Stimulated activated CD4-positive, alpha-beta T cell treated with anti-CD3 and anti-CD28 coated beads, Interleukin-2, amount 100 ng/mL, for 4 hours (primary cell): ENCODE measurements at places on chromosomes 5 and 9.

GRCh38 chr9:112408819-112409218, 28.9 kb downstream of the HSDL2 start:
- no peak for DNase-seq

GRCh38 chr5:18662231-18662630, 1028.0 kb downstream of the TAF11L14 start:
- no peak for DNase-seq

- no peak for DNase-seq
Observed at GRCh38 chr5:12985142-12985541, 959.3 kb downstream of the DNAH5 start.

GRCh38 chr5:132677682-132678400, 4.1 kb downstream of the IL4 start:
- no peak for DNase-seq

DNA sequence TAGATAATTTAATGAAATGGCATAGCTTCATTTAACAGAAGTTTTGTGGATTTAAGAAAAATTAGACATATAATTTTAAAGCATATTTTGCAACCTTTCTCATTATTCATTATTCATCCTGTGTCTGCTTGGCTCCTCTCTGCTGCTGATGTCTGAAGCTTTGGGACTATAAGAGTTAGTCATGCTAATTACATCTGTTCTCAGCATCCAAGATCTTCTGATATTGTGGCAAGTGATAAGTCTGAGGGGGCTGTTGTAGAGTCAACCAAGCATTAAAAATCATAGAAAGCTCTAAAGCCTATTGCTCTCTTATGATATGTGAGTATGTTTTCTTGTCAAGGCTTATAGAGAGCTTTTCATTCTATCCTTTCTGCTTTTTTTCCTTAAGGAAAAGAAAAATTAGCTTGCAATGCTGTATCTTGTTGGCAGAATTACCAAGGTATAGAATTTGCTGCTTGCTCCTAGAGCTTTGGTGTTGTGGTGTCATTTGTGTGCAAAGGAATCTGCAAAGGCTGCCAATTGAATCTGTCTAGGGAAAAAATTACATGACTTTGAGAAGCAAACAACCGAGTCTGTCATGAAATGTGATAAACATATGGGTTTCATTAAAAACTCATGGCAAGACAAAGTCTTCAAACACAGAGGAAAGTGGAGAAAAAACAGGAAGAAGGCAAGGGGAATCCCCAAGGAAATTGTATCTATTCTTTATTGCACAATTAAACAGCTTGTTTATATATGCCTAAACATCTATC, 156.1 kb upstream of the DAB2 start:
- DNase-seq: no peak

- no peak for DNase-seq
Observed at GRCh38 chr5:75933489-75933888, 149.7 kb upstream of the SV2C start.

DNA sequence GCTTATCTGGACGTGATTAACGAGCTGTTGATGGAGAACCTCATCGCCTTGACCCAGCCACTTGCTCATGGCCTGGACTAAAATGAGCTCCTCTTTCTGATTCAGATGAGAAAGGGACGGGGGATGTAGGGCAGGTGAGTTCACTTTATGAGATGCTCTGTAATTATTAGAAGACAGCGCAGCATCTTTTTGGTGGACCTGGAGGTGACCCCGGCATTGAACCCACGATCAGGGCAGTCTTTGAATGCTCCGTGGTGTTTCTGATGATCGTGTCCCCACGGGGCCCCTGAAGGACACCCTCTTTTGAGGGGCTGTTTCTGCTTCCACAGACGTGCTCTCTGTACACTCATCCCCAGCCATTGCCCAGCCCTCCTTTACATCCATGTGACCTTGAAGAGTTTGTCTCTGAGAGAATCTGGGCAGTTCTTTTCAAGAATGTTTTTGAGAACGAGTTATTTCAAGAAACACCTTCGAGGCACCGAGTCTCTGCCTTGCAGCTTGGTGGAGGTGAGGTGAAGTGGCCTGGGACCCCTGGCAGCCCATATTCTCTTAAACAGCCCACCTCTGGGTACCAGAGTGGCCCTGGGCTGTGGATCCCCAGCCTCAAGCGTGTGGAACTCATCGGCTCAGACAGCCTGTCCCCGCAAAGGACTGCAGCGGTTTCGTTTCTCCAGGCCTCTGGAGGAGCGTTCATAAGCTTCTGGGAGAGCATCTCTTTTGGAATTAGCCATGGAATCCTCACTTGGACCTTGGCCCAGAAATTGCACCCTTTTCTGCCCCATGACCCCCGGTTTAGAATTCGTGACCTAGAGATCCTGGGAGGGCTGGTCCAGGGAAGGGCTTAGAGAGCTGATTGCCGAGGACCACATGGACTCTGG, 50.3 kb downstream of the COL5A1 start:
- no peak for DNase-seq

DNA sequence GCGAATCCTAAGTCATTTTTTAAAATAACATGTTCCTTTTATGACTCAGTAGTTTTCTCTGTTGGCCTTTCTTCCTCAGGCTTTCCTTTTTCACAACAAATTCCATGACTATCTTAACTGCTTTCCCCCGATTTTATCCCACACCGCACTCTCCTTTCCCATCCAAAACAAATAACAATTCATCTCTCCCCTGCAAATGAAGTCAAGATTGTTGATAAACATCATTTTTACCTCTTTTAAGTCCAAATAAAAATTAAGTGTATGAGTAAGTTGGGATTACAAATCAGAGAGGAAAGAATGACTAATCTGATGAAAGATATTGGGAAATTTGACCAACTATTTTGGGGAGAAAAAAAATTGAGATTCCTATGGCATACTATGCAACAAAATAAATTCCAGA, 47.3 kb downstream of the SEC61B start:
- no peak for DNase-seq

DNA sequence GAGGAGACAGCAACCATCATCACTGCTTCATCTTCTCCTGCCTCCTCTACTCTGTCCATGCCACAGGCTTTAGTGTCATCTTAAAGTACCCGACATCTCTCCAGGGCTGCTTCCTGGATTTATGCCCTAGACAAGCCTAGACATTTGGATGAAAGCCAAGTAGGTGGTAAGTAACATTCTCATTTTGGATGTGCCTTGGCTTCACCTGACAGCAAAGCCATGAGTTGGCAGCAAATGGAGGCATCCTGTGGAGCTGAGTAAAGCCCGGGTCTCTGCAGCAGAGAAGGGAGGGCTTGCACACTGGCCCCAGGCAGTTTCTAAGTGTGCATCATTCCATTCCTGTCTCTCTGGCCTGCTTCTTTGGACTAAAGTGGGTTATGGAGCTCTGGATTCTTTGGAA, 299.1 kb downstream of the DMAC1 start:
- DNase-seq: no peak
